ENCODE measurements at places on chromosomes 3 and 15.

DNA sequence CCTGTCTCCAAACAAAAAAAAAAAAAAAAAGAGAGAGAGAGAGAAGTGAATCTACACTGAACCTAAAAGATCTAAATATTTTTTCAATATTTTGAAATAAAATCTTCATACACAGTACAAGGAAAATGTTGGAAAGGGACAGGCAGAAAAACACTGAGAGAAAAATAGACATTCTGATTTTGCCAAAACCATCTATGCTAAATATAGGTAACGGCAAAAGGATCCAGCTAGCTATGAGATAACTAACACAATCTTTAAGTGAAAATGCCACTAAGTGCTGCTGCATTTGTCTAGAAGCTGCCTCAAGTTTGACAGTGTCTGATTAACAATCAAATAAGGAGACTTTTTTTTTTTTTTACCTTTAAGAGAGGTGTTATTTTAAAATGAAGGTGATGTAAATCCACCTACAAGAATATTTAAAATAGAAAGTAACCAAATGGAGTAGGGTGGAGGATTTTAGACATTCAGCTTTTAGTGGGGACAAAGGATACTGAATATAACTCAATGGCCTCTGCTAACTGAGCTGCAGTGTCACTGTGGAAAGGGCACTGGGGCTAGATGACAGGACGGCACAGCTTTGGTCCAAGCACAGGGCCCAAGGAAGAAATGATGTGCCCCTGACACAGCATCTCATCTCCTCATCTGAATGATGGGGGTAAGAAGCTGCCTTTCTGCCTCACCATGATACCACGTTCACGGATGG is 62.4 kb downstream of the HACD2 start:
- DNase-seq = no peak

GRCh38 chr15:99486371-99487336 is 79.1 kb upstream of the MEF2A start:
- no peak for DNase-seq

GRCh38 chr3:194637541-194638400 is 4.6 kb upstream of the TMEM44 start:
- no peak for DNase-seq

- no peak for DNase-seq
These were observed 21.3 kb downstream of the LRIG1 start for GRCh38 chr3:66479532-66479947.

DNA sequence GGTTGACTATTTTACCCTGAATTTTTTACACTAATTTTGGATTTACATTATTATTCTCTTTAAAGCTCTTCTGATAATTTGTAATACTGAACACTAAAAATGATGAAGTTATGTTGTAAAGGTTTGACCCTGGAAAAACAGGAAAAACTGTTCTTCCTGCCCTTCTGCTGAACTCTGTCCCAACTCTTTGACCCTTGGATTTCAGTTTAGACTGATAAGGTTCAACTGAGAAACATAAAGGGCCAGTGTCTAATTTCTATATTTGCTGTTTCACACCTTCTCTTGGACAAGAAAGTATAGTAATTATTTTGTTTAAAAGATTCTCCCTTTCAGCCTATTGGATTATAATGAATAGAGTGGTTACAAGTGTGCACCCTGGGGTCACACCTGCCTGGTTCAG is 12.8 kb upstream of the TMOD3 start:
- no peak for DNase-seq

DNA sequence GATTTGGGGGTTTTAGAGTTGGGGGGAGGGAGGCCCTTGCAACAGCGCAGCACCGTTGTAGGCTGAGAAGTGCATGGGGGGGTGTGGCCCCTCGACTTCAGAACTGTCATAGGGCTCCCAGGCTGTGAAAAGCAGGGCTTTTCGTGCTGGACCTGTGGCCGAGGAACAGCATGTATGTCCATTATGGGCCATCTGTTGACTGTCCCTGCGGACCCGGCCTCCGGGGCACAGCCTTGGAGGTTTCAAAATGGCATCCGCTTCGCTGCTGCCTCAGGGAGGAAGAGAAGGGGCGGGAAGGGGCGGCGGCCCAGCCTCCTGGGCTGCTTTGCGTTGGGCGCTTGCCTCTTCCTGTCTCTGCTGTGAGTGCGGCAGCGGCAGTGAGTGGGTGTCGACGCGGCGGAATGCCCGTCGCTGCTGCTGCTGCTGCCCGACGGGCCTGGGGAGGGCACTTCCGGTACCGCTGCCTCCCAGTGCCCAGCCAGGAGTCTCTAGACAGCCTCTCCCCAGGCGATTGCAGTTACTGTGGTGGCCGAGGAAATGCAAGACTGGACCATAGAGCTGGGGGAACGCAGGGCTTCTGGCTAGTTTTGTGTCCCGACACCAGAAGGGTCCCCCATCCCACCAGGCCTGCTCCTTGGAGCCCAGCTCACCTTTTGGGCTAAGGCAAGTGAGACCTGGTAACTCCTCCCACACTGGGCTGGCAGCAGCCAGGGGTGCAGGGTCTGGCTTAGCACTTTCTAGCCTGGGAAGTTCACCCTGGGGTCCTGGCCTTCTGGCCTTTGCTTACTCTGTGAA is 1.9 kb downstream of the GNAI2 start:
- DNase-seq = peak; percentile 57

DNA sequence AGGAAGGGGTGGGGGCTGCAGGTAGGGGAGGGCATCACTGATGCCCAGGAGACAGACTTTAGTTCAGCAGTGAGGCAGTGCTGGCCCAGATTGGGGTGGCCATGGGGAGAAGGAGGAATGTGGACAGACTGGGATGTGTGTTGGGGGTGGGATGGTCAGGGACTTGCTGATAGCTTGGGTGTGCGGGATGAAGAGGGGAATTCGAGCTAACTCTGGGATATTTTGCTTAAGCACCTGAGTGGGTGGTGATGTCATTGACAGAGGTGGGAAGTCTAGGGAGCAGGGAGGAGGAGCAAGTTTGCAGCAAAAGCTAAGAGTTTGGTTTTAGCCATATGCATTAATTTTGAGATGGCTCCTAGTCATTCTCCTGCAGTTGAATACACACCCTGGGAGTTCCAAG is 207.5 kb downstream of the RPLP1 start:
- DNase-seq = no peak

- DNase-seq = no peak
These were observed 14.0 kb downstream of the SNX33 start for GRCh38 chr15:75661756-75662140.

DNA sequence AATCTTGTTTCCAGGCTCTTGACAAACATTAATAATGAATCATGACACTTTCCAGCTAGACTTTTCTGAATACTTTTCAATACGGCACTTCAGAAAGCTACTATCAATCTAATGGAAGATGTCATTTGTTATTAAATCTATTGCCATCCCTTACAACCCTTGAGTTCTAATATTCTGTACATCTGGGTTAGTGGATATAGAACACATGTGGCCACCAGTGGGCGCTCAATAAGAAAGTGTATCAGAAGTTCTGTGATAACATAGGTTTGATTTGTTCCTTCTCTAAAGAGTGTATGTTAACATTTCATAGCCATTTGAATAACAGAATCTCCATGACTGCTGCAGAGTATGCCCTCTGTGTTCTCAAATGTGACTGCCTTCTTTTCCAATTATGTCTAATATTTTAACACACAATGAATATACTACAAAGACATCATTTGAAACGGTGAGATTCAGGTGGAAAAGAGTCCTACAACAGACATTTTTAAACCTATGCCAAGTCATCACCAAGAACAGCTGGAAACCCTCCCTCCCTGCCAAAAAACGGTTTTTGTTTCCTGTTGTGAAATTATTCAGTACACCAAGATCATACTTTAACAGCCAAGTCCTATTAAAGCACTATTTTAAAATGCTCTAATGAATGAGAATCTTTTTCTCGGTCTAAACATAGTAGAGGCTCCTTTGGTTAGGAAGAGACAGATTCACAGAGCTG is 22.2 kb downstream of the ALDH1A2 start:
- no peak for DNase-seq

DNA sequence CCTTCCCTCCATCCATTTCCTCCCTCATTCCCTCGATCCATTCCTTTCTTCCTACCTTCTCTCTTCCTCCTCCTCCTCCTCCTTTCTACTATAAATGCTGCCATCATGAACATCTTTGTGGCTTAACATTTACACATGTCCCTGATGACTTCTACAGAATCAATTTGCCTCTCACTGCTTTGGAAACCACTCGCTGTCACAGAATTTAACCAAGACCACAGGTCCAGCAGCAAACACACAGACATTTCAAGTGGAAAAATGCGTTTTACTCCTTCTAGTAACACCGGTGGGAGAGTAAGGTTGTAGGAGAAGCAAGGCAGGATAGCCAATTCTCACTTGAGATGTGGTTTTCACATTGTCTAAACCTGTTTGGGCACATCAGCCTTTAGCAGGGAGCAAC is 101.4 kb upstream of the LRIG1 start:
- no peak for DNase-seq

DNA sequence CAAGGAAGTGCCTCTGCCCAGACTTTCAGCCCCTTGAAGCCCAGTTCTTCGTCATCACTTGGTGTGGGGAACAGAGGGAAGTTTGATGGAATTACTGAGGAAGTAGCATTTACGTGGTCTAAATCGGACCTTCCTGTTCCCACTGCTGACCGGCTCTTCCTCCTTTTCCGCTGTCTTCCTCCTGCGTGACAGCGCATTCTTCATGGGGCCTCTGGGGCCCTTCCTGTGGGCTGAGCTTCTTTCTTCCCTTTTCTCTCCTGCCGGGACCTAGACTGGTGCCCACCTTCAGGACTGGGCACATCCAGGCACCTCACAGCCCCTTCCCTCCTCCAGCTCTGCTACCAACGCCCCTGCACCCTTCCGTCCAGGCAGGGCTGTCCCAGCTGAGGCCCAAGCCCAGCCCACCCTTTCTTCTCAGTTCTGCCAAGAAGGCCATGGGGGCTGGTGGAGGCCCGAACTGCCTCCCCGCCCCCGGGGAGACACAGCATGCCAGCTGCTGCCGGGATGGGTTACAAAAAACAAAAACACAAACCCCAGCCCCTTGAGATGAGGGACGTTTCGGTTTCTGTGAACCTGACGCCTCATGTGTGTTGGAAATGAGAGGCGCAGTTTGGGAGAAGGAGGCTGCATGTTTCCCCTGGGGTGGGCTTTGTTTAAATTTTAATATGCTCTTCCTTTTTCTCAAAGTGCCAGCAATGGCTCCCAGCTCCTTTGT is 19.1 kb downstream of the ZNF710 start:
- no peak for DNase-seq

GRCh38 chr3:69200384-69201068 is 78.1 kb upstream of the LMOD3 start:
- DNase-seq = peak; percentile 27

GRCh38 chr3:45312836-45313493 is 75.4 kb upstream of the LARS2 start:
- DNase-seq = no peak

- DNase-seq = no peak
These were observed 225.4 kb upstream of the SOX2 start for GRCh38 chr3:181486141-181486885.

GRCh38 chr3:59775761-59776325 is 726.0 kb upstream of the CFAP20DC start:
- no peak for DNase-seq

DNA sequence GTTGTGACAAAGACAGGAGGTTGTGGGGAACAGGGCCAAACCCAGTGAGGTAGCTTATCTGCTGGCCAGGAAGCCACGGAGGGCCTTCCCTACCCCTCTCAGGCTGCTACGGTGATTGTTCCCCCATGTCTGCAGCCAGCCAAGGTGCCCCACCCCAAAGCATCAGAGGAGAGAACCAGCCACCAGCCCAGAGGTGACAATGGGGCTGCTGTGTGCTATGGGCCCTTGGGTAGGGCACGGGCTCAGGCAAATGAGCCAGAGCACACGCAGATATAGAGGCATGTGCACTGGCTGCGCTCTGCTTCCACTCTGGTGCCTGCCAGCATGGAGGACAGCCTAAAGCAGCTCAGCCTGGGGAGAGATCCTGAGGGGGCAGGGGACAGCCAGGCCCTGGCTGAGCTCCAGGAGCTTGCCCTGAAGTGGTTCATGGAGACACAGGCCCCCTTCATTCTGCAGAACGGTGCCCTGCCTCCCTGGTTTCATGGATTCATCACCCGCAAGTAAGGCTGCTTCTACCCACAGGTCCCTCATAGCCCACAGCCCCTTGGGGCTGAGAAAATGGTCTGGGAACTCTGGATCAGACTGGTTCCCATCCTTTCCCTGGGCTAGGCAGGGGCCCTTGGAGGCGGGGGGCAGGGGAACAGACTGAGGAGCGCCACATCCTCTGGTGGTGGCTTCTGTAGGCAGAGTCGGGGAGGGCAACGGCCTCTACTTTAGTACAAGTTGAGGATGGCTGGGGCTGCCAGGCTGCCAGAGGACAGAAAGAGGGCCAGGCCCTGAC is at the start of gene SH2D7:
Gene SH2D7, plus strand, starts transcription at position 301 of the 781 bp plus-strand sequence. Its CDS starts 24 bp downstream, at position 325.
- no peak for DNase-seq

DNA sequence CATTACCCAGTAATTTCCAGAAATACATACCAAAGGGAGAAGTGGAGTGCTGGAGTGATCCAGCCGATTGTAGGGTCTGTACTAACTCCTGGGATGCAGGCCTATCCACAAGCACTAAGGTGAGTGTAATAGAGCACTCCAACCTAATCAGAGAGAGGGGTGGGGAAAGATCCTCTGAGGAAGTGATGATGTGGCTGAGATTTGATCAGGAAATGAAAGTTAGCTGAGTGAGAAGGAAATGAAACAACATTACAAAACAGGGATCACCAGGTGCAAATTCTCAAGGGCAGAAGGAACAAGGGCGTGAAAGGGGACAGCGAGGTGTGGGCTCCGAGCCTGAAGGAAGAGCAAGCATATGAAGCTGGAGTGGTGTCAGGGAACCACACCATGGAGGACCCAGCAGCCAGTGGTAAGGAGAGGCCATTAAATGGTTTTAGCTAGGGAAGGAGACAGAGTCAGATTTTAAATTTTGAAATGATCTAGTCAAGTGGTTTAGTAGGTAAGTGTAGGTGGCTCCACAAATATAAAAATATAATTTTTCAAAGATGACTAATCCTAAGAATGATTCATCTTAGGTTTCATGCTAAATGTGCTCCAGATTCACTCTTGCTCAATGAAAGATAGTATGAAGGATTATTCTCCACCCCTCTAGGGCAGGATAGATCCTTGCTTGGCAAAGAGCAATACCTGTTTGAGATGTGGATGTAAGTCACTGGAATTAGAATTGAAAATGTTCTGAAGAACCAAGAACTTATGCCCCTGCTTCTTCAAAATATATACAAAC is 348.7 kb downstream of the TBL1XR1 start:
- no peak for DNase-seq

DNA sequence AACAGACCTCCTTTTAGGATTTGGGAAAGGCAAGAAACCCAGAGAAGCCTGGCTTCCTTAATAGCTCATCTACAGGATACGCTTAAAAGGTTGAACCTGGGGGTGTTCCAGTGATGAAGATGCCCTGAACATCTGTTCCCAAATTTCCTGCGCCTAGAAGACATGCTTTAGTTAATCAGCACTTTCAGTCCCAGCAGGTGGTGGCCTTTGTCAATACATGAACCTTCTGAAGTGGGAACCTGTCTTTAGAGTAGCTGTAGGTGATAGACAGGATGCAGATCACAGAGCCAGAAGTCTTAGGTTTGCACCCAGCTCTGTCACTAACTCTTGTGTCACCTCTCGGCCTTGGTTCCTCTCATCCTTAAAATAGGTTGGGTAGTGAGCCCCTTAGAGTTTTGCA is 149.7 kb upstream of the SYNPR start:
- DNase-seq = no peak

All from skeletal muscle cell (primary cell).